Cortex of kidney (tissue), 1 donor: ENCODE measurements at places on chromosomes 1 and 21.

- no peak for DNase-seq
Measured at GRCh38 chr1:76314730-76315129, 240.2 kb downstream of the ST6GALNAC3 start.

DNA sequence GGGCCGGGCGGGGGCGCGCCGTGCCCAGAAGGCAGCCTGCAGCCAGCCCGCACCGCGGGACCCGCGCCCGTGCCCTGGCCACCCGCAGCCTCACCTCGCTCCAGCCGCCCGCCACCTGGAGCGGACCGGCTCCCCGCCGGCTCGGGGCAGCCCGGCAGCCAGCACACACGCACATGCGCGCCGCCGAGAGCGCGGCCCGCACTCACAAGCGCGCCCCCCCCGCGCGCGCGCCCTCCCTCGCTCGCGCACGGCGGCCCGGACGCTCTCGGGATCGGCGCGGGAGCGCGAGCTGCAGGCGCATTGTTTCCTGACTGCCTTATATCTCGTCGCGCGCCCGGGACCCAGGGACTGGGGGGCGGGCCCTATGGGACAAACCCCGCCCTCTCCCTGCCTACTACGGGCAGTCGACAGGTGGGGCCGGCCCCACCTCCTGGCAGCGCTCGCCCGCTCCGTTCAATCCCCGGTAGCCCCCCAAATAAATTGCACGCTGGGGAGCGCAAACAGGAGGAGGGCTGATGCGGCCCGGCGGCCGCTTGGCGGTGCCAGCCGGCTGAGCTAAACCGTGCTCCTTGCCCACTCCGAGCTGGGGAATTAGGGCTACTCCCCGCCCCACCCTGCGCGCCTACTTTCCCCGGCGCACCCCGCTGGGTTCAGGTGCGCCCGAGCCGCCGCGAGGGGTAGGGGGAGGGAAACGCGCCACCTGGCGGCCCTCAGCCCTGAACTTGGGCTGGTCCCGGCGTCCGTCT lies at the start of gene MYCL:
Gene MYCL (minus strand): TSS at position 204 of the 746 bp plus-strand sequence. CDS start 483 bp downstream, outside the sequence.
- DNase-seq = no peak

DNA sequence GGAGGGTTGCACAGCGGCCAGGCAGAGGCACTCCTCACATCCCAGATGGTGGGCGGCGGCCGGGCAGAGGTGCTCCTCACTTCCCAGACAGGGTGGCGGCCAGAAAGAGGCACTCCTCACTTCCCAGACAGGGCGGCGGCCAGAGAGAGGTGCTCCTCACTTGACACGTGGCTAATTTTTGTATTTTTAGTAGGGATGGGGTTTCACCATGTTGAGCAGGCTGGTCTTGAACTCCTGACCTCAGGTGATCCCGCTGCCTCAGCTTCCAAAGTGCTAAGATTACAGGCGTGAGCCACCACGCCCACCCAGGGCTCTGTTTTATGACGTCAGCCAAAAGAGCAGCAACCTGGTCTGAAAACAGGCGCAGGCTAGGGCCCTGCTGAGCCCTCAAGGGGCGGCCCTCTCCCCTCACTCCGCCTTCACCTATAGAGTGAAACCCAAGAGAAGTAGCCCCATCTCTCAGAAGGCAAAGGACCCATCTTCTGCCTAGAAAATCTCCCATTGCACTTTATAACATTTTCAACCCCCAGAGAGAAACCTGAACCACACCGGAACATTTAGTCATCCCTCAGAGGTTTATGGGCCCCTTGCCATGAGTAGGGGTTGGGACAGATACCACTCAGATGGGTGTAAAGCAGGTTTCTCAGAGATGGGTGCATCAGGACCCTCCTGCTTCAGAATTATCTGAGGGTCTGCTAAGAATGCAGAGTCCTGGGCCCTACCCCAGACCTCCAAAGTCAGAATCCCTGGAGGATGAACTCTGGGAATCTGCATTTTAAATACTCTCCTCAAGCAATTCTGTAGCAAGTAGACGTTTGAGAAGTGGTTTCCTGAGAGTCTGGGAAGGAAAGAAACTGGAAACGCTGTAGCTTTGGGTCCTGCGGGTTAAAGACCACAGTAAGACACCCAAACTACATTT lies 40.8 kb downstream of the CDK18 start:
- no peak for DNase-seq

- DNase-seq = no peak
Measured at GRCh38 chr1:153616917-153617311, 789 bp upstream of the S100A14 start.

DNA sequence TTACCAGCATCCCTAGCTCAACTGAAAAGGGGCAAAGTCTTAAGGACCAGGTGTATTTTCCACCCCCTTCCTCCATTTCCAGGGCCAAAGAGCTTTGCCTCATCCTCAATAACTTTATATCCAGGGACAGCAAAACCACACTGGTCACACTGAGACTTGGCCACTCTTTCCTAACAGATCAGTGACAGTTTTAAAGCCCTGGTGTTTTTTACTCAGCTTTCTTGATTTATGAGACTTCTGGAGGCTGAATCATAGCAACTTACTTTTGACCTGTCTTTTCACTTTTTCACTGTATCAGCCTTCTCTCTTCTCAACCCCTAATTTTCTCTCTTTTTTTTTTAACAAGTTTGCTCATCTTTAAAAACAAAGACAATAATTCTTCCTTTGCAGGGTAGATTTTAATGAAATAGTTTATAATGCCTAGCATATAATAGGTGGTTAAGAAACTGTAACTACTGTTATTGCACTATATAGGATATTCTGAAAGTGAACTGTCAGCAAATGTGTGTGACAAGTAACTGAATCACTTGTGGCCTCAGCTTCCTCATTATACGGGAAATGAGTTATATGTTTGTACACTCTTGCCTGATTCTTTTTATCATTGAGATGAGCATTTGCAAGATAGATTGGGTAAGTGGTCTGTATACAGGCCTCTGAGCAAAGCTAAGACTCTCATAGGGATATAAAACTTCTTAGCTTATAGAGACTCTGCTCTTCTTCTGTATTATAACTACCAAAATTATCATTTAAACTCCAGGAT lies 19.7 kb upstream of the DYNLT5 start:
- DNase-seq = no peak
